ENCODE measurements at places on chromosomes 4 and X. TPM values are rescaled to one million over a fixed set of nuclear protein-coding genes. Genes with fewer than 3 reads are reported as not detected.

GRCh38 chr4:13386405-13387107 is 97.6 kb downstream of the RAB28 start:
- no peaks in the 10 kb centered on the region for H3K4me1 ChIP-seq
- H3K27ac ChIP-seq: no peak overlapping the region
- H3K4me3 ChIP-seq: no peak overlapping the region
- no peak for DNase-seq

NRK gene
- 30.2 TPM for total RNA-seq

SRPX2 gene
- 20.8 TPM for total RNA-seq

GRCh38 chrX:153400146-153401132 is 711 bp downstream of the PNMA6E start:
- H3K4me1 ChIP-seq: no peaks in the 10 kb centered on the region
- no peak for DNase-seq
- no peak overlapping the region for H3K4me3 ChIP-seq

Data from uterus (tissue), 4 donors.